NCI-H774 (cell line): ENCODE measurements at places on chromosomes 12 and 14.

- DNase-seq = no peak
Observed at GRCh38 chr14:95418858-95419257, 97.6 kb downstream of the SYNE3 start.

- no peak for DNase-seq
Observed at GRCh38 chr14:70282666-70283065, 76.8 kb downstream of the COX16 start.

- DNase-seq = no peak
Observed at GRCh38 chr12:22625762-22626294, 857 bp downstream of the ETNK1 start.

- no peak for DNase-seq
Observed at GRCh38 chr14:24233538-24233866, 773 bp downstream of the GMPR2 start.

GRCh38 chr12:25797386-25797785, 161.1 kb upstream of the RASSF8 start:
- DNase-seq = no peak

- no peak for DNase-seq
Observed at GRCh38 chr12:66166561-66166960, 3.2 kb downstream of the TMBIM4 start.

- DNase-seq = no peak
Observed at GRCh38 chr12:988646-989045, 2.4 kb upstream of the ERC1 start.
